ENCODE measurements at places on chromosomes 2 and 18. TPM values are rescaled to one million over a fixed set of nuclear protein-coding genes. Genes with fewer than 3 reads are reported as not detected.

GRCh38 chr2:128410035-128410757 lies 91.5 kb upstream of the HS6ST1 start:
- no peaks in the 10 kb centered on the region for H3K36me3 ChIP-seq
- no peak overlapping the region for H3K4me3 ChIP-seq
- H3K27me3 ChIP-seq: peaks cover 47% of the 10 kb centered on the region
- DNase-seq: peak; percentile 5
- H3K27ac ChIP-seq: no peak overlapping the region

- H3K36me3 ChIP-seq: no peaks in the 10 kb centered on the region
- H3K27me3 ChIP-seq: no peaks in the 10 kb centered on the region
- H3K4me3 ChIP-seq: no peak overlapping the region
- H3K27ac ChIP-seq: no peak overlapping the region
Measured at GRCh38 chr18:69934601-69935265, 12.9 kb downstream of the CD226 start.

DNA sequence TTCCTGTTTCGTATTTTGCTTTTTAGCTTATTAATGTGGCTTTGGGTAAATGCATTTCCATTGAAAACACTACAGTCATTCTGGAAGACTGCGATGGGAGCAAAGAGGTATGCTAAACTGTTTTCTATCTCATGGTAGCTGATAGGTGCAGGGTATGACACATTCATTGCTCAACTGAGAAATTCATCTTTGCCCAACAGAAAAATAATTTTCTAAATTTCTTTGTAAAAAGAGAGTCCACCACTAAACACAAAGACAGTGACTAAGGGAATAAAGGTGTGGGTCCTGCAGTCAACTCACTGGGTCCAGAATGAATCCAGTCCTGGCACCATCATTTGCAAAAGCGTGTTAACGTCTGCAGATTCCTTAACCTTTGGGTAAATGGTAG lies 19.9 kb downstream of the ERMN start:
- H3K36me3 ChIP-seq: no peaks in the 10 kb centered on the region
- peaks cover 5% of the 10 kb centered on the region for H3K4me1 ChIP-seq
- H3K4me3 ChIP-seq: no peak overlapping the region

GRCh38 chr2:118223511-118223991 lies 135.3 kb downstream of the INSIG2 start:
- peaks cover 14% of the 10 kb centered on the region for H3K4me1 ChIP-seq
- peak overlapping the region; percentile 74 for H3K4me3 ChIP-seq
- H3K27ac ChIP-seq: peak overlapping the region; percentile 79
- H3K36me3 ChIP-seq: no peaks in the 10 kb centered on the region
- no peak for DNase-seq

GRCh38 chr18:78309307-78309706 lies 670.3 kb upstream of the SALL3 start:
- H3K4me1 ChIP-seq: peaks cover 13% of the 10 kb centered on the region
- no peaks in the 10 kb centered on the region for H3K36me3 ChIP-seq
- no peaks in the 10 kb centered on the region for H3K27me3 ChIP-seq
- H3K4me3 ChIP-seq: no peak overlapping the region

- peaks cover 3% of the 10 kb centered on the region for H3K4me1 ChIP-seq
- DNase-seq: no peak
- no peak overlapping the region for H3K27ac ChIP-seq
- H3K36me3 ChIP-seq: no peaks in the 10 kb centered on the region
Measured at GRCh38 chr2:106057206-106057605, 136.9 kb downstream of the UXS1 start.

DNA sequence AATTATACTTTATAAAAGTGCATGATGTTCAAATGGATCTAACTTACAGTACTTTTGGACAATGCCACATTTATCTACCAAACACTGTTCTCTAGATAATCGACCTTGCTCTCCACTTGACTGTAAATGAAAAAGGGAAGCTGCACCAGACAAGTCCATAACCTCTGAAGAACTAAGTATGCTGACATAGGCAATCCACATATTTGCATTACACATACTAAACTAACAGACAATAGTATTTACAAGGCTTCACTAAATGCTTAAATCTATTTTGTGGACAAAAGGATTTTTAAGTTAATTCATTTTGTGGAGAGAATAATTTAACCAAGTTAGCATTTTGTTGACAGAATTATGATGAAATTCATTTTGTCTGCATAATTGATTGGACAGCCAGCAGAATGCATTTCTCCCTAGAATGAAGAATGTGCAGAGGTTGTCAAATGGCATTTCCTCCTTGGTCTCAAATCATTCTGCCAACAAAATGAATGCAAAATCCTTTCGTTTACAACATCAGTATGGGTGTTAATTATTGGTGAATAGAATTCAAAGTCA lies 520.9 kb downstream of the CPS1 start:
- H3K36me3 ChIP-seq: no peaks in the 10 kb centered on the region
- no peaks in the 10 kb centered on the region for H3K4me1 ChIP-seq
- no peak for DNase-seq
- H3K4me3 ChIP-seq: no peak overlapping the region
- H3K27me3 ChIP-seq: no peaks in the 10 kb centered on the region

PAX3 gene
- not detected for total RNA-seq

ADNP2 gene
- total RNA-seq: 31.8 TPM

MRO gene
- total RNA-seq: not detected
